HFF-Myc (cell line): ENCODE measurements at places on chromosomes 5 and 9.

GRCh38 chr5:134257176-134257575 is 31.3 kb upstream of the PPP2CA start:
- no peak for DNase-seq

DNA sequence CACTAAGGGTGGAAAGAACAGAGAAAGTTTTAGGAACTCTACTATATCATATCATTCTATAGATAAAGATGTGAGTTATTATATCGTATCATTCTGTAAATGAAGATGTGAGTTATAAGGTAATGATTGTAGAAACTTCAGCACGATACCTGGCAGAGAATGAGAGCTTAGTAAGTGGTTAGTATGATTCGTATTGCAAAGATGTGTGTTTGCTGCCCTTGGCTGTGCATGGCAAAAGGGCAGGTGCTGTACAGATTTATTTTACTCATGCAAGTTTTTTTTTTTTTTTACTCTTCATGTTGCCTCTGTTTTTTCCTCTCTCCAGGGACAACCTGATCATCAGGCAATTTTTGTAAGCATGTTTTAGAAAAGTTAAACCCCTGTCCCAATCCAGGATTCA is 83.3 kb downstream of the EGFLAM start:
- DNase-seq: no peak

- DNase-seq: no peak
These were observed 40.0 kb upstream of the CDC42SE2 start for GRCh38 chr5:131223751-131224386.

DNA sequence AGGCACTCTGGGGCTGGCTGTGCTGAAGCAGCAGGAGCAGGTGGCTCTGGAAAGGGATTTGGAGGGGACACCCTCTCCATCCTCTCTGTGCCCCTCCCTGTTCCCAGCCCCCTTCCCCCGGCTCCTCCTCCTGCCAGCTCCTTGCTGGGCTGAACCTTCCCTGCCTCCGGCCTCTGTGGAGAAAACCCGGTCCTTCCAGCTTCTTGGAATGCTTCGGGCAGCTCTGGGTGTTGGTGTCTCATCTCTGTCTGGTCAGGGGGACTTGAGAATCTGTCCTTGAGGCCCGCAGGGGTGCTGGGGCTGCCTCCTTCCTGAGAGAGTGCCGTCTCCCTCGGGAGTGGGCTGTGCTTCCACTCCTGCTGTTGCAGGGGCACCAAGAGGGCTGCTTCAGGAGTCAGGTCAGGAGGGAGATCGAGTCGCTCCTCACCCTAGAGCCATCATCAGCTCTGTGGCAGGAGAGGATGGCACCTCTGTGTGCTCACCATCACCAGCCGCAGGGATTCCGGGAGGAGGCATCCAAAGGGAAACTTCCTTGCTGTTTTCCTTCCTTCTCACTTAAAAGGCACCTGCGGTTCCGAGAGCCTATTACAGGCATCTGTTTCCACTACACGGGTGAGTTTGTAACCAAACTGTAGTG is 30.6 kb downstream of the NDUFS6 start:
- no peak for DNase-seq

GRCh38 chr5:95780597-95780996 is 41.9 kb downstream of the GLRX start:
- no peak for DNase-seq

GRCh38 chr5:74034733-74035132 is 408.7 kb downstream of the ARHGEF28 start:
- peak; percentile 36 for DNase-seq

GRCh38 chr9:117156144-117156688 is 258.6 kb downstream of the ASTN2 start:
- no peak for DNase-seq

DNA sequence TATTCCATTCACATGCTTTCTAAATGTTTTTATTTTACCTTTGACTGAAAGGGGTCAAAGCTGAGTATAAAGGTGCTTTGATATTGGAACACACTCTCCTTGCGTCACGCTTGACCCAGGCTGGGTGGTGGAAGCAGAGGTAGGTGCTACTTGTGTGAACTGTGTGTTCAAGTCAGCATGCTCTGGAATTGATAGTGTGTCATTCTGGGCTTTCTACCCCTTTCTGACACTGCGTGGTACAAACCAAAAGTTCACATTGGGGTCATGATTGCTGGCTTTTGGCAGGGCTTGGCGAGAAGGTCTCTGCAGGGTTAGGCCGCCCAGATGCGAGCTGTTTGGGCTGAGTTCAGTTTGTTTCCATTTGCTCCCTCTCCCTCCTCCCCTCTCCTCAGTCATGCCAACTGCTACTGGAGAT is 131.8 kb downstream of the ADAMTSL1 start:
- no peak for DNase-seq

DNA sequence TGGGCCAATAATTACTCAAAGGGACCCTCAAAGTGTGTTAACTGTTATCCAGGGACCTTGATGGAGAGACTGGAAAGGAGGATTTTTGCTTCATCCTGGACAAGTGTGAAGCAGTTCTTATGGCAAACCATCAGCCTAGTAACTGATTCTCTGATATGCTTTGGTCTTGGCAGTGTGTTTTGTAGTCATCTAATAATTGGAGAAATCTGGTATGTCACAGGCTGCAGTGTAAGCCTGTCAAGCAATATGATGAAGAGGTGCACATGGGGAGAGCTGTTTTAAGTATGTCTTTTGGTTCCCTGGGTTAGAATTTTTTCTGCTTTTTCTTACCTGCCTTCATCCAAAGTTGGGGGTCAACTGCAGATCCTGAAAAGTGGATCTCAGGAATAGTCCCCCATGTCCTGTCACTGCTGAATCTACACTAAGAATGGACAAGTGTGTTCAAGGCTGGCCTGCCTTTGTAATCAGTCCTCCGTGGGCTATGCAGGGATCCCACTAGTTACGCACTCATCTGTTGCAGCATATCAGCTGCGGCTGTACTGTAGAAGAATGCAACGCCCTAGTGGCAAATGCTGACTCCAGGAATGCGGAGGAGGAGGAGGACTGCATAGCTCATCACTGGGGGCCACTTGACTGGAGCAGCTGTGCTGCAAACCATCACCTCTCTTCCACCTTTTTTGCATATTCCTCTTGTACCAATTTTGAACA is 1.9 kb downstream of the SPTAN1 start:
- DNase-seq: no peak
